Fibroblast of the aortic adventitia (primary cell): ENCODE measurements at places on chromosomes 13 and 19. TPM values are rescaled to one million over a fixed set of nuclear protein-coding genes. Genes with fewer than 3 reads are reported as not detected.

The CIC gene
- 35.3 and 36.1 TPM in 2 replicates for total RNA-seq

The C19orf85 gene
- not detected in 2 replicates for total RNA-seq

The HCN2 gene
- 0.08 and 0.63 TPM in 2 replicates for total RNA-seq

The DENND1C gene
- total RNA-seq: not detected in 2 replicates

The CEACAM5 gene
- total RNA-seq: not detected in 2 replicates

The RXFP2 gene
- not detected in 2 replicates for total RNA-seq

The OXGR1 gene
- total RNA-seq: not detected in 2 replicates

The APOC1 gene
- total RNA-seq: 1.7 and 52.6 TPM in 2 replicates

The ZNF610 gene
- total RNA-seq: 1.7 and 2.3 TPM in 2 replicates

The VSTM1 gene
- not detected in 2 replicates for total RNA-seq

The KASH5 gene
- total RNA-seq: not detected in 2 replicates

The ZNF358 gene
- 33.9 and 113 TPM in 2 replicates for total RNA-seq

The TUBA3C gene
- total RNA-seq: not detected in 2 replicates

The ZDHHC20 gene
- 28.0 and 108 TPM in 2 replicates for total RNA-seq

The SOX1 gene
- total RNA-seq: not detected in 2 replicates

The LILRB5 gene
- total RNA-seq: not detected in 2 replicates

The CPAMD8 gene
- total RNA-seq: 0.18 and 2.5 TPM in 2 replicates

The DPF1 gene
- 2.7 and 3.3 TPM in 2 replicates for total RNA-seq
